Stimulated activated CD8-positive, alpha-beta memory T cell treated with anti-CD3 and anti-CD28 coated beads, Interleukin-15, amount 100 ng/mL, for 1 hour (primary cell): ENCODE measurements at places on chromosomes 5 and 9.

- DNase-seq, result no peak
Measured at GRCh38 chr9:69532396-69532795, 139.8 kb downstream of the APBA1 start.

DNA sequence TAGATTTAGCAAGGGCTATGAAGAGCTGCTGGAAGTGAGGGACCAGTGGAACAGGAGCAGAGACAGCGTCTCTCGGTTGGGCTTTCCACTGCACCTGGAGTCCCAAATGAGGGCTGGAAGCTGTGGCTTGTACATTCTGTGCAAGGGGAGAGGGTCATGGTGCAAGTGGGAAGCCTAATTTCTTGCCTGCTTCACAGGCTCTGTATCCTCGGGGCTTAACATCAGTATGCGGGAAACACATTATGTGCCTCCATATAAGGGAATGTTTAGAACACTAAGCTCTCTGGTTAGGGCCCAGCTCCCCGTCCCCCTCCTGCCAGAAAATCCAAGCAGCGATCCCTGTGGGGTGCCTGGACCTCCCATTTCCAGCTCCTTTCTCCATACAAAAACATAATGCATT lies 89.0 kb upstream of the NIPAL4 start:
- no peak for DNase-seq

GRCh38 chr9:128713941-128714573 lies 9.9 kb downstream of the ZDHHC12 start:
- DNase-seq, result no peak

- DNase-seq, result no peak
Measured at GRCh38 chr5:158492136-158492535, 607.6 kb downstream of the EBF1 start.

- DNase-seq, result no peak
Measured at GRCh38 chr5:40278881-40279280, 400.8 kb upstream of the PTGER4 start.

- DNase-seq, result no peak
Measured at GRCh38 chr9:27880635-27881034, 307.4 kb upstream of the C9orf72 start.

- DNase-seq, result no peak
Measured at GRCh38 chr5:110838961-110839360, 100.2 kb downstream of the SLC25A46 start.

DNA sequence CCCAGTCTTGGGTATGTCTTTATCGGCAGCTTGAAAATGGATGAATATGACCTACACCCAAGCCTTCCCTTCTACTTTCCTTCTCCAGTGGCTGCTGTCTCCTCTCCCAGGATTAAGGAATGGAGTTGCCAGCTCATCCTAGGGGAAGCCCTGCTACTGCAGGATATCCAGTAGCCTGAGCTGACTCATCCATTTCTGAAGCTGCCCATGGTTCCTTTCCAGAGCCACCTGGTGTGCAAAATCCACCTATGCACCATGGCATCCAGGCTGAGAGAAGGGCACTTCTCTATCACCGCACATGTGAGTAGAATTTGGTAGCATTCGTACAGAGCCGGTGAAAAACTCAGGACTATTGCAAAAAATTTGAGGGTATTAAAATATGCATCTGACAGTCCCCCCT lies 290.8 kb downstream of the YTHDC2 start:
- DNase-seq, result no peak

DNA sequence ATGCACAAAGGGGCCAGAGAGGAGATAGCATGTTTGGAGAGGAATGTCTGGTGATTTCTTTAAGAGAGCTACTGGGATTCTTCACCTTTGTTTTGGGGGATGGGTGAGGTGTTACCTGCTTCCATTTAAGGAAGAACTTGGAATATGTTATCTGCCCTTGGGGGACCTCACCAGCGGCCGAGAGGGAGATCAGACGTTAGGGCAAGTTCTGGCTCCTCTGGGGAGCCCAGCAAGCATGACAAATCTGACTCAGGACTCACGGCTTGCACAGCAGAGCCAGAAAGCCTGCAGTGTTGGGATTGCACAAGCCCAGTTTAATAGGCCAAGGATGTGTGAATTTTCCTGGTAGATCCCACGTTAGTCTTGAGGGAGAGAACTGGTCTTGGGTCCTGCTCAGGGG lies 40.3 kb downstream of the SLC28A3 start:
- no peak for DNase-seq

- no peak for DNase-seq
Measured at GRCh38 chr5:35345222-35345621, 114.9 kb upstream of the PRLR start.

- no peak for DNase-seq
Measured at GRCh38 chr5:124126504-124127217, 614.7 kb downstream of the CSNK1G3 start.

DNA sequence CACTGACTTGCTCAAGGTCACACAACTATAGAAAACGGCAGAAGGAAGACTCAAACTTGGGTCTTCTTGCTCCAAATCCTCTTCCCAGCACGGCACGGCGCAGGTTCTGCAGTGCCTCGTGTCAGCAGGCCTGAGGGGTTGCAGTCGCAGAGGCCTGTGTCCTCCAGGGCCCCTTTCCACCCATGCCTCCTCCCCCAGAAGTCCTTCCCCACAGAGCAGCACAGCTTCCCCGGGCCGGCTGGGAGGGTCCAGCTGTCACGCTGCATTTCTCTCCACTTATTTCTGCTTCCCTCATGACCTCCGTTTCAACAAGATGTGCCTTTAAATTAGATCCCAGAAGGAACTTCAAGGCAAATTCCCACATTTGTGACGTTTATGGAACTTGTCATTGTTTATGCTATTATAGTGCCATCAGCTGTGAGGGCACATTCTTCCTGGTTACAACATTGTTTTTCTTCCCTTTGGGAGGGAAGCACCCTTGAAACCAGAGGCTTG lies 148.4 kb downstream of the C5orf15 start:
- DNase-seq, result no peak

DNA sequence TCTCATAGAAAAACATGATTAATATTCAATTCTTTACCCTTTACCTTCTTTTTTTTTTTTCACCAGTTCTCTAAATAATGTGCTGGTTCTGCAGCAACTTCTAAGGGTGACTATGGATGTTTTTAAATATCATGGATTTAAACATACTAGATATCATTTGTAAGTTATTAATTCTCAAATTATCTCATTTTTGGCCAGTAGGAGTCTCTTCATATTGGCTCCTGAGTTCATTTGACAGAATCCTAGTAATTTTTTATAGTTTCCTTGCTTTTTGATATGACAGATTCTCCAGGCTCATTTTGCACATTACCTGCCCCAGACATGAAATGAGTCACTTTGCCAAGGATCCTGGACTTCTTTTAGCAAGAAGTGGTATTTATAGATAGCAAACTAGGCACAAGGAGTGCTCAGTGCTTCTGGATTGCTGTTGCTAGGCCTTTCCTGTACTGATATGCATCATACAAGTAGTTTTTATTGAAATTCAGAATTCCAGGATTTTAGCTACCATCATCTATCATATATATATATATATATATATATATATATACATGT lies 201.3 kb upstream of the IL12B start:
- no peak for DNase-seq

DNA sequence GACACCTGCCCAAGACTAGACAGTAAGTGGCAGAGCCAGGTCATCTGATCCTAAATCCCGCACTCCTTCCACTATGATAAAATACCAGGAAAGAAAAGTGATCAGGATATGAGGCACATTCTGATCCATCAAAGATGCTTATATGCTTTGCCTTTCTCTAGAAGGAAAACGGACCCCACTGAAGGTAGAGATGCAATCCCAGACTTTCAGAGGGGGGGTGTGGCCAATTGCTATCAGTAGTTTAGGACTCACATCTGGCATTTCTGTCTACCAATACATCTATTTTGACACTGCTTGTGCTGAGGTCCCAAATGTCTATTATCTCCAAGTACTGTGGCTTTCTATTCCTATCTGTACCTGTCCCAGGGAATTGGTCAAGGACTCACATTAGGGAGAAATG lies 1.7 kb downstream of the TRIM52 start:
- no peak for DNase-seq

- DNase-seq, result no peak
Measured at GRCh38 chr9:123438321-123438720, 82.3 kb downstream of the CRB2 start.

DNA sequence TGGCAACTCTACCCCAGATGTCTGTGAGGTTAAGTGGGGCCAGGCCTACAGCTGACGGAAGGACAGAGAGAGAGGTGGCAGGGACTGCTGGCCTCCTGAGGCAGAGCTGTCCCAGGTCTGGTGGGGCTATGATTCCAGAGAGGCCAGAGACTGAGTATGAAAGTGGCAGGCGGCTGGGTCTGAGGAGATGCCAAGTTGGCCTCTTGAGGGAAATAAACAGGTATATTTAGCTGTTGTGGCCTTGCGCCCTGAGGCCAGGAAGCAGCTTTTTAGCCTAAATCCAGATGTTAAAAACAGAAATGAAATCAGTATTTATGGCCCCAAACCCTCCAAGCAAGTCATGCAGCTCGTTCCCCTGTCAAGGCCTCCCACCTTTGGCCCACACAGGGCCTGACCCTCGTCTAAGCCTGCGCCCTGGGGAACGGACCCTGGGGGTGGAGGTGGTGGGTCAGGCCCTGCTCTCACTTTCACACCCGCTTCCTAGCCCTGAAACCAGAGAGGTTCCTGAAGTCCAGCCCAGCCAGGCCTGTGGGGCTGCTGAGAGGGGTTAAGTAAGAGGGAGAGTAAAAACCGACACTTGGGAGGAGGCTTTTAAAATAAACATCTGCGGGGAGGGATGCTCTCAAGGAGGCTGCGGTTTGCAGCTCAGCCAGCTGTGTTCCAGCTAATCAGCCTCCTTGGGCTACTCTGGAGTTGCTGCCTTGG lies 18.7 kb downstream of the PCDHGC5 start:
- no peak for DNase-seq

GRCh38 chr9:19408693-19409400 lies at the start of gene ACER2:
TSS of gene ACER2 (plus strand) at chr9:19409009. CDS start at chr9:19409085, 76 bp downstream.
- DNase-seq, result peak; percentile 92

- DNase-seq, result no peak
Measured at GRCh38 chr9:15606643-15607472, 54.0 kb downstream of the CCDC171 start.

GRCh38 chr5:149452007-149452664 lies 73.0 kb upstream of the IL17B start:
- no peak for DNase-seq
